NB4 (cell line): ENCODE measurements at places on chromosomes 12 and 14.

DNA sequence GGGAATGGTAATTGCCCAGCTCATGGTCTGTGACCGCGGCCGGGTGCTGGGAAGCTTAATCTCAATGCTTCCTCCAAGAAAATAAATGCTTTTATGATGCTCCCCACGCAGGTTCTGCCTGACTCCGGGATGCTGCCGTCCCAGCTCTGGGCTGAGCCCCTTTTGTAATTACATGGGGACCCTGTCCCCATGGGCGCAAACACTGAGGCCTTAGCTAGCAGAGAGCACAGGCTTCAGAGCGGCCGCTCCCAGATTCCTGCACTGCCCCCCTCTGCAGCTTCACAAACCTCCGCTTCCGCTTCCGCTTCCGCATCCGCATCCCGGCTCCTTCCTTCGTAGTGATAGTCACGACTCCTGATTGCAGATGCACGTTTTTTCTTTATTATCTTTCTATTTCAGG lies 129.5 kb downstream of the KIF26A start:
- DNase-seq = no peak

DNA sequence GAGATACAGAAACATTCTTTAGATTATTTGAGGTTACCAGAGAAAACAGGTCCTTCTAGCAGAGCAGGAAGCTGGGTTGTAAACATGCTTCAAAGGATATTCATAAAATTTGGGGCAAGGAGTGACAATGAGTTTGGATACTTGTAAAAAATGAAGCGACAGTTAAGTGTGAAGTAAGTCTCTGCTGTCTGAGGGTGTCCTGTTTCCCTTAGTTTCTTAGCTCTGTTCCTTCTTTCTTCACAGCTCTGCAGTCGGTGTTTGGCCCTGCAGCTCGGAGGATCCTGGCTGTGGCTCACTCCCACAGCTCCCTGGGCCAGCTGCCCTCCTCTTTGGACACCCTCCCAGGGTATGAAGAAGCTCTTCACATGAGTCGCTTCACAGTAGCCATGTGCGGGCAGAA lies 10.8 kb downstream of the TMEM52B start:
- no peak for DNase-seq

DNA sequence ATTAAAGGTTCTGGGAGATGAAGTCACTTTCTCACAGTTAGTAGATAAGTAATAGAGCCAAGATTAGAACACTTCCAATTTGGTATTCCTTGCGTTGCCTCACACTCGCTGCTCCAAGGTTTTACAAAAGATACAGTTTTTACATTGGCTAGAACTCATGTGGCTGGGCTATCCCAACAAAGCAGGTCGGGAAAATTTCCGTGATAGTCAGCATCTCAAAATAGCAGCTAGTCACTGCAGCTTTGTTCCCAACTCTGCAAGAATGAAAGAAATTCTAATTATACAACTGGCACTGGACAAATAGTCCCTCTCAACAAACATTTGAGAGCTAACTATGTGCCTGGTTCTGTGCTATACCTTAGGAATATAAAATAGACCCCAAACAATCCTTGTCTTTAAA lies 24.6 kb upstream of the PPP1R12A start:
- DNase-seq = no peak

GRCh38 chr12:114933428-114934160 lies 249.6 kb upstream of the TBX3 start:
- no peak for DNase-seq

DNA sequence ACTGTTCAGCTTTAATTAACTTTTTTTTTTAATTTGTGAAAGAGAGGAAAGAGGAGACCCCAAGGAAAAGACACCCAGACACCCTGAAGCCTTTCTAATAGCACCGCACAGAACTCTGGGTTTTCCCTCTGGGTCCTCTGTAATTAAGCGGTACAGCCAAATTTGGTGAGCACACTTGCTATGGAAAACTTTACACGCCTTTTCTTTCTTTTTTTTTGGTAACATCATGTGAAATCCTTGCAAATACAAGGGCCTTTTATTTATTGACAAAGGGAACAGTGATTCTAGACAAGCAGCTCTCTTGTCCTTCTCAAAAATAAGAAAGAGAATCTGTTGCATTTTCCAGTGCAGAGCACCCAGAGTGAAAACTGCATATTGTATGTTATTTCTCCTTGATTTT lies 44.4 kb upstream of the CPM start:
- DNase-seq = no peak

DNA sequence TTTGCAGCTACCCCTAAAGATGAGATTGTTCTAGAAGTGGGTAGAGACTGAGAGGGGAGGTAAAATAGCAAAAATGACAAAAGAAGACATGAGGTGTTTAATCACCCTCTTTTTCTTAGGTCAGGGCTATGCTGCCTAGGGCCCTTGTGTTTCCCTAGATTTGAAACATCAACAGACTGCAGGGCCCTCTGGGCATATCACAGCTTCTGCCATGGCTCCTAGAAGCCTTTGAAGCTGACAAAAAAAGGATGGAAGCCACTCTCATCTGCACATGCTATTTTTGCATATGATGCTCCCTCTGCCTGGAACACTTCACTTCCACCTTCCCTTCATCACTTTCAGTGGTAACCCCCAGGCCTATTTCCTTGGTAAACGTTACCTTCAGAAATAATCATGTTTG lies 68.1 kb downstream of the BTG1 start:
- no peak for DNase-seq
